ENCODE measurements at places on chromosomes 1 and 21.

DNA sequence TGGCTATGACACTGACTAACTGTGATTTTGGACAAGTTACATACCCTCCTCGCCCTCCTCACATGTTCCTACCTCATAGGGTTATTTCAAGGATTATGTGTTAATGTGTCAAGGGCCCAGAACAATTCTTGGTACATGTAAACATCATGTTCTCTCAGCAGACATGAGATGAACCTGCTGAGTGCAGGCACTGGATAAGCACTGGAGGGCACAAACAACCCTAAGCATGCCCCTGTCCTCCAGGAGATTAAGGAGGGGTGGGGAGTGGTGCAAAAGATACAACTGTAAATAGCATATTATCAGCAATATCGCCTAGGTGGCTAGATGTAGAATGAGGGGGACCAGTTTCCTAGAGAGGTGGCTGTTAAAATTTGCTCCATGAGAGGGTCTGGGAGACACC lies 17.7 kb upstream of the RGS16 start:
- DNase-seq = no peak

DNA sequence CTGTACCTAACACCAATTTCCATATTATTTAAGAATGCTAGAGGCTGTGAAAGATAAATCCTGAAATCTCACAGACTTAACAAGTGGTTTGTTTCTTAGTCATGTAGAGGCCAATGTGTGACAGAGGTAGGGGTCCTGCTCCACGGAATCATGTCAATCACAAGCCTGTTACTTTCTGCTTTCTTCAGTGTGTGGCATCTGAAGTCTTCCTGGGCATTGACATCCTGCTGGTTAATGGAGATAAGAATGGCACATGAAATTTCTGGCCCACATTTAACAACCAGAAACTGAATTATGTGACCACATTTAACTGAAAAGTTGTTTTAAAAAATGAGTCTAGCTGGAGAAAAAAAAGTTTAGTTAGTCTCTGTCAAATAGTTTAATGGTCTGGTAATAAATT lies 68.3 kb upstream of the PLA2G4A start:
- DNase-seq = no peak

- DNase-seq = no peak
Observed at GRCh38 chr21:38487901-38488639, 10.2 kb downstream of the ERG start.

GRCh38 chr1:16986962-16987361 lies 6.5 kb upstream of the MFAP2 start:
- no peak for DNase-seq

DNA sequence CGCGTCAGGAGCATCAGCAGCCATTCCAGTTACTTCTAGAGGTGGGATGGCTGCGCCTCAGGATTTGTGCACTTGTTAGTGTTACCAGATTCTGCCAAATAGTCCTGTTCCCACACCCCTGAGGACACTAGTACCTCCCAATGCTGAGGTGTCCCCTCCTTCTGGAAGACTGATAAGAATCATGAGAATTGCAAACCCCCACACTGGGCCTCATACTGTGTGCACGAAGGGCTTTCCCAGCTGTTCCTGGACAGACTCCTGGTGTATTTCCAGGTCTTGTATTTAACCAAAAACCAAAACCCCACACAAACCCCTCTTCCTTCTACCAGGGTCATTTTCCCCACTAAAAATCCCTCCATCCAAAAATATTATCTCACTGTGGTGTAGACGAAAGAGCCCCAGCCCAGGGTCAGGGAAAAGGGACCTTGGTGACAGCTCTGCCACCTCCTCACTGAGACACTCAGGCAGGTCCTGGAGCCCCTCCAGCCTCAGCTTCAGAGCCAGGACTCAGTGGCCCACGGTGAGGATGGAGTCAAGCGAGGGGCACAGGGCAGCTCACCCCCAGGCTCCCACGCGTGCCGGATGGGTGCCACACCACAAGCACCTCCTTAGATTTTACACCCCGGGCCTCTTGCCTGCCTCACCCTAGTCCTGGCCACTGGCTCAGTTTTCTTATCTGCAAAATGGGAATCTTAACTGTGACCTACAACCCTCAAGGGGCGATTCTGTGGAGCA lies 131.4 kb upstream of the RUNX3 start:
- DNase-seq = no peak

DNA sequence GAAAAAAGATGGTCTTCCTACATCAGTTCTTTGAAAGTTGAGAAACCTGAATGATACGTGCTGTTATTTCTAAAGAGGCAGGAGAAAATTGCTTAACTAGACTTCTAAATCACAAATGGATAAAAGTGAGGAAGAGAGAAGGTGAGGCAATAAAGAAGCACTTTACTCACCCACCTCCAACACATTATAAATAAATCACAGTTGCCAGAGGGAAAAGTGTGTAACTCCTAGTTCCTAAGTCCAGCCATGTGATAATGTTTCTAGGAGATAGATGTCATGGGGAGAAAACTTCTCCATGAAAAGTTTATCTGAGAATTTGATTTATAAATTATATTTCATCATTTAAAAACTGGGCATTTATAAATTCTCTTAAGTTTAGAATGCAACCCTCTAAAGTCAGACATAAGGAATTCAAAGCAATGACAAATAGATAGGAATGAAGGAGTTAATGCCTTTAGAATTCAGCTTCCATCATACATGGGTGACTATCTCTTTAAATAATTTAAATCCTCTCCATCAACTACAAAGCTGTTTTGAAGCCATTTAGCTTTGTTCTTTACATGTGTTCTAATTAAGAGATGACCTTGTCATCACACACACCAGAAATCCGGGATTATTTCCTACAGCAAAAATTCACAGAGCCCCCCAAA lies 60.0 kb downstream of the NRIP1 start:
- no peak for DNase-seq

DNA sequence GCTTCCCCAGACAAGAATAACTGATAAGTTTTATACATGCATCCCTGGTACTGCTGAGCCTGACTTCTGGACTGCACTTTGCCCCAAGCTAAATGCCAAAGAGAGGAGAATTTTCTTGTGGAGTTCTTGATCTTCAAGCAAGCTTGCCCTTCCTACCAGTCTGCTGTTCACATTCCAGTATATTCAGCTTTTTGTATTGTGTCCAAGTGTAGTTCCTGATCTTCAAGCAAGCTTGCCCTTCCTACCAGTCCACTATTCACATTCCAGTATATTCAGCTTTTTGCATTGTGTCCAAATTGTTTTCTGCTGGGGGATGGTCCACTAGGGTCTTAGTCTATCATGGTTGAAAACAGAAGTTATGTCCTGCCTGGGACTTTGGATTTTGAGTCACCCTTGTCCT lies 894 bp upstream of the TSEN15 start:
- no peak for DNase-seq

GRCh38 chr1:239833723-239834122 lies 258.0 kb upstream of the FMN2 start:
- DNase-seq = no peak

- DNase-seq = no peak
Observed at GRCh38 chr1:91744953-91745639, 140.9 kb downstream of the TGFBR3 start.

DNA sequence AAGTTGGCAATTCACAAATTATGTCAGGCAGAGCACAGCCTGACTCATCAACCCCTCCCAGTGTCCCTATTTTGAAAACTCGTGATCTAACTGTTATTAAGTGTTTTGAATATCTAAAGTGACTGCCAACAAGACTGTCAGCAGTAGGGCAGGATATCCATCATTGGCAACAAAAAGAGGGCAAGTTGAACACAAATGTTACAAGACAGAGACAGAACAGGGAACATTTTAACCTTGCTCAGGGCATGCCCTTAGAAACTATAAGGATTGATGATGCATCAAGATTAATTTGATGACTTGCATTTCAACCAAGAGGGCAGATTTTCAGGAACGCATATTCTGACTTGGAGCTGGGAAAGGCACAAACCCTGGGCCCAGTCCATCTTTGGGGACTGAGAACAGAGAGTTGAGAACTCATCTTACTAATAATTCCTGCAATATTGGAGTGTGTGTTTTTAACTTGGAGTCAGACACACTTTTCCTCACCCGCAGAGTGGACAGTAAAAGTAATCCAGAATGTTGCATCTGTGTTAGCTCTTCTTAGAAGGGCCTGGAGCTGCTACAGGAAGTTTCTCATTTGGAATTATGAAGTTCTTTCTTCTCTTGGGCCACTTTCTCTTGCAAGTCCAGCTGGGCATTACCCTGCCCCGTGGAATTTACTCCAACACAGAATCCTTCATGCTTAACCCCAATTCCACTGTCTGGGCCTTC lies 317.2 kb downstream of the LTN1 start:
- no peak for DNase-seq

- no peak for DNase-seq
Observed at GRCh38 chr1:159868766-159869165, 6.3 kb upstream of the VSIG8 start.

GRCh38 chr1:51784997-51785421 lies 93.5 kb downstream of the NRDC start:
- DNase-seq = no peak

DNA sequence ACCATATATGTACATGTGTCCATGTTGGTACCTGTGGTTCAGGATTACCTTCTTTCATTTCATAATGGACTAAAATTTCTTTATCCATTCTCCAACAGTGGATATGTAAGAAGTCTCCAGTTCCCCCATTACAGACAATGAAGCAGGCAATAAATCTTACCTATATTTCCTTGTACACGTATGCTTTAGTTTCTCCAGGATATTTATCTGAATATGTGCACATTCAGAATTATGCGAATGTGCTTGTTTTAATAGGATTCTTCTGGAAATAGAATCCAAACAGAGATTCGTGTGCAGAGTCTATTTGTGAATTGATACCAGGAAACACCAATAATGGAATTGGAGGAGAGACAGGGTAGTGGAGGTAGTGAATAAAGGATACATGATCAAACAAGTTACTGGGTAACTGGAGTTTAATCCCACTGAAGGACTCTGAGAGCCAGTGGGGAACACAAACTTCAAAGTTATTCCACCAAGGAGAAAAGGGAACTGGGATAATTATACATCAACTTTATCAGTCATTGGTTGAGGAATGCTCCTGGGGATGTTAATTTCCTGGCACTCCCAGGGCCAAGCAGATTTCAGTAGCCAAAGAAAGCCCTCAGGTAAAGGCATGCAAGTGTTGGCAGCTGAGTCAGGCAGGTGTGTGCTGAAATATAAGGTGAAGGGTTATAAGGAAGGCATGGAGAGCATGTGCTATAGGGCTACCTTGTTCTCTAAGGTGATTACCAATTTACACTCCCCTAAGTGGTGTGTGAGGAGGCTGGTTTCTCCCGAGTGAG lies 374.9 kb upstream of the PBX1 start:
- no peak for DNase-seq

GRCh38 chr1:16275591-16275990 lies 38.6 kb upstream of the CPLANE2 start:
- DNase-seq = no peak

DNA sequence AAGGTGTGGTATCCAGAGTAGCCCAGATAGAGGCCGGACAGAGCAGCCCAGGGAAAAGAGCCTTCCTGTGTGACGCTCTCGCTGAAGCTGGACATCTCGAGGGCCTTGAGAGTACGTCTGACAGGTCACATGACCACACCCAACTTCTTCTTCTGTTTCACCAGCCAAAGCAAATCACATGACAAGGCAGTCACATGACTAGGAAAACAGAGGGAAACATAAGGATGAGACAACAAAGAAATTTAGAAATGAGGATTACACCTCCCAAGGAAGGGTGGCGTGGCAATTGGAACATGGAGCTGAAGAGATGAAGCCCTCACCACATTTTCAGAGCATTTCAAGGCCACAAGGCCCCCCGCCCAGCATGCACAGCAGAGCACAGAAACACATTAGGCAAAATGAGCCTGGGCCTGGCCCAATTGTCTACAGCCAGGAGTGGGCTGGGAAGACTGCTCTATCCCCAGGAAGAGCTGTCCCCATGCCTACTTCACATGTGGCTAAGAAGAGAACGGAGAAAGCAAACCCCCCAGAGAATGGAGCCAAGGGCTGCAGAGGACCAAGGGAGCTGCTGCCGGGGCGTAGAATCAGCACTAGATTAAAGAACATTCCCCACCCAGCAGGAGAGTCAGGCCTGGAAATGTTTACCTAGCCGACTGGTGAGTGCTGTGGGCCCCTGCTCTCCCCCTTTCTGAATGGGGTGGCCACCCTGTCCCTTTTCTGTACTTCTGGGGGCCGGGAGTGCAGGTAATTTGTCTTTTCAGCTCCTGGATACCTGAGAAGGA lies 305.1 kb downstream of the NPHP4 start:
- no peak for DNase-seq

GRCh38 chr1:56080123-56080522 lies 499.2 kb downstream of the PLPP3 start:
- DNase-seq = no peak

DNA sequence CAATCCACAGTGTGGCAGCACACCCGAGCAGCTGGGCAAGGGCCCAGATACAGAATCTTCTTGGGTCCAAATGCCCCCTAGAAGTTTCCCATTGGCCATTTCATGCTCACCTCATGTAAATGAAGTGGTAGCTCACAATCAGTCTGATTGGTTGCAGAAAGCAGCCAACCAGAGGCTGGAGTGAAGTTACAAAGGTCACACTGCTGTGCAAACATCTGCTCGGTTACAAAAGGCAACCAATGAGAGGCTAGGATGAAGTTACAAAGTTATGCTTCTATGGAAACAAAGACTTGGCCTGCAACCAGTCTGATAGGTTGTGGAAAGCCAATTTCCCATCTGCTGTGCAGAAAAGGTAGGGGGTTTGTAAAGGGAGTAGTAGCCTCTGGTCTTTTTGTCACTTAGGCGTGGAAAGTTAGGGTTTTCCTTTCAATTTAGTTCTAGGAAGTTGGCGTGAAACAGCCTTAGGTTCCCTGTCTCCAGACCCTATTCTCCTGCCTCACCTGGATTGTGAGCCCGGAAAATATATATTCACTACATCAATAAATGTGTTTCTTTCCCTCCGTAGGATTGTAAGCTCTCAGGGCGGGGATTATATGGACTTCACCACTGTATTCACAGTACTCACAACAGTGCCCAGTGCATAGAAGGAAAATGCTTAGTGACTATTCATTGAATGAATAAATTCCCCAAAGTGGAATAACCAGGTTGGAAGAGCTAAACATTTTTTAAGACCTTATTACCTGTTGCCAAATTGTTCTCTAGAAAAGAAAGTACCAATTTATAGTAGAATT lies 91.9 kb downstream of the URB2 start:
- DNase-seq = no peak

DNA sequence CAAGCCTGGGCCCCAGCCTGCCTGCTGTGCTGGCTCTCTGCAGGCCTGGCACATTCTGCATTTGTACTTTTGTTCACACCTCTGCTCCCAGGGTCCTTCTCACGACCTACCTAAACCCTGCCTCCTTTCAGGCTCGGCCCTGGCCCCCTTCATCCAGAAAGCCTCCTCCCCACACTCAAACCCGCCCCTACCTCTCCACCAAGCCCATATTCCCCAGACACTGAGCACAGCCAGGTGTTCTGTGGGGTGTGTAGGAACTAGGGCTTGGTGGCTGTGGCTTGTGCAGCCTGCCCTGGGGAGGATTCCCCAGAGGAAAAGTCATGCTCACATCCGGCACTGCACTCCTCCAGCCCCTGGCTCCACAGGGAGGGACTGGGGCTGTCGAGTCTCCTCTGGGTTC lies 8.2 kb upstream of the MIXL1 start:
- no peak for DNase-seq
